SK-N-DZ (cell line): ENCODE measurements at places on chromosomes 7 and 10.

- DNase-seq = no peak
These were observed 229.1 kb downstream of the ZMYND11 start for GRCh38 chr10:364267-364775.

DNA sequence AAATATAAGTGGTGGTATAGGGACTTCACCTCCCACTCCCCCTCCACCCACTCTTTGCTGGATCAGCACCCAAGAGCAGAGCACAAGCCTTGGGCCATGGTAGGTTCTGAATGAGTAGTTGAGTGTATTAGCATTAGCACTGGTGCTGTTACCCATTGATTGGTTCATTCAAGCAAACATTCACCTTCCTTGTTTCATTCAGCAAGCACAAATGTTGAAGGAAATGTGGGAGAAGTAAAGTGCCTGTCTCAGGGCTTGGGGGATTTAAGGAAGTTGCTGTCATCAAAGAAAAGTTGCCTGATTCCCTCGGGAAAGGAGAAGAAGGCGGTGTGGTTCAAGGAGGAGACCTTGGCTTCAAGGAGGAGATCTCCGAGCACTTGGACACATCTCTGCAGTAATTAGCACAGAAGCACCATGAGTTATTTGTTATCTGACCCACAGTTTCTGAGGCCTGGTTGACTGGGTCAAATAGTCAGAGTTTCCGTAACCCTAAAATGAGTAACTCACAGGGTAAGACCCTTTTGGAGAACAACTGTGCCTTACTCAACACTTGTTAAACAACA lies 17.3 kb downstream of the IL2RA start:
- DNase-seq = no peak

DNA sequence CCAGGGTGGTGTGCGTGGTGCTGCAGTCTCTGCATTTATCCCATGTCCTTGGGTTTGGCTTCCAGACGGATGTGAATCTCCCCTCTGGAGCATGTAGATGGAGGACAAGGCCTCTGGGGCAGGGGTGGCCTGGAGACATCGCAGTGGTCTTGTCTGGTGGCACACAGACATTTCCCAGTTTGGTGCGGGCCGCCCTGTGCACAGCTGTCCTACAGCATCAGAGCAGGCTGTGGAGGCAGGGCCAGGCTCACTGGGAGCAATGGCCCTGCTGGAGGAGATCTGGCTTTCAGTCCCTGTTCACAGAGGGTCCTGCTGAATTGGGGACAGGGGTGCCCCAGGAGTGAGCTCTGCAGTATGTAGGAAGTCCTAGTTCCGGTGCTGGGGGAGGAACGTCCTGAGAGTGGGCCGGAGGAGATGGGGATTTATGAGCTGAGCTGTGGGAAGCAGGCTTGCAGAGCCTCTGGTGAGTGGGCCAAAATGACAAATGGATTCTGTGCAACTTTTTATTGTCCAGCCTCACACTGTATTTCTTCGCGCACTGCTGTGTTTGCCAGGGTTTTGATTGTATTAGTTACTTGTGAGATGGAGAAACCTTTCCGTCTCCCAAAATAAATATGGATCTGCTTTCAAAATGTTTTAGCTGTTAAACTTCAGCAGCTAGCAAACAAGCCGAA lies 40.3 kb downstream of the MGMT start:
- DNase-seq = no peak

DNA sequence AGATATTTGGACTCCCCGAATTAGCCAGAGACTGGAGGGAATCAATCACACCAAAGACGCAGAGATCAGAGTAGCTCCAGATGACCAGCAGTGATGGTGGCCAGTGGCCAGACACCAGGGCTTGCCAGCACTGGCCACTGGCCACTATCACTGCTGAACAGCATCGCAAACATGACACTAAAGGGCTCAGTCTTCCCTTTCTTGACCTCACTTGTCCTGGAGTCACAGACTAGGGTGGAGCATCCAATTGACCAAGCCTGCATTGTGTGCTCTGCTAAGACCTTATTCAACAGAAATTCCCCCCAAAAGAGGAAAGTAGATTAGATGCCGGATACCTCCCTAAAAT lies 234.7 kb downstream of the CREB5 start:
- no peak for DNase-seq
